ENCODE measurements at places on chromosomes 6 and 20. TPM values are rescaled to one million over a fixed set of nuclear protein-coding genes. Genes with fewer than 3 reads are reported as not detected.

The GFRA4 gene
- total RNA-seq: not detected

The CD93 gene
- 0.04 TPM for total RNA-seq

The CDH26 gene
- 2.8 TPM for total RNA-seq

GRCh38 chr6:9612489-9612888 lies 802.4 kb downstream of the TFAP2A start:
- peaks cover 1% of the 10 kb centered on the region for H3K27me3 ChIP-seq
- H3K4me1 ChIP-seq: 0 out of 2 replicates have a peak, but pooled peaks cover under 1% of the 10 kb centered on the region
- H3K4me3 ChIP-seq: no peak overlapping the region
- no peak for DNase-seq
- no peaks in the 10 kb centered on the region for H3K36me3 ChIP-seq

GRCh38 chr6:70184723-70185122 lies 118.2 kb downstream of the COL9A1 start:
- H3K4me1 ChIP-seq: no peaks in the 10 kb centered on the region
- H3K27me3 ChIP-seq: no peaks in the 10 kb centered on the region
- no peak for DNase-seq
- no peaks in the 10 kb centered on the region for H3K36me3 ChIP-seq
- H3K4me3 ChIP-seq: no peak overlapping the region

GRCh38 chr6:138638604-138639003 lies 135.0 kb upstream of the CCDC28A start:
- no peaks in the 10 kb centered on the region for H3K36me3 ChIP-seq
- H3K4me3 ChIP-seq: no peak overlapping the region
- H3K27ac ChIP-seq: no peak overlapping the region
- no peak for DNase-seq
- no peaks in the 10 kb centered on the region for H3K27me3 ChIP-seq
